ENCODE measurements at places on chromosomes 16 and 17.

DNA sequence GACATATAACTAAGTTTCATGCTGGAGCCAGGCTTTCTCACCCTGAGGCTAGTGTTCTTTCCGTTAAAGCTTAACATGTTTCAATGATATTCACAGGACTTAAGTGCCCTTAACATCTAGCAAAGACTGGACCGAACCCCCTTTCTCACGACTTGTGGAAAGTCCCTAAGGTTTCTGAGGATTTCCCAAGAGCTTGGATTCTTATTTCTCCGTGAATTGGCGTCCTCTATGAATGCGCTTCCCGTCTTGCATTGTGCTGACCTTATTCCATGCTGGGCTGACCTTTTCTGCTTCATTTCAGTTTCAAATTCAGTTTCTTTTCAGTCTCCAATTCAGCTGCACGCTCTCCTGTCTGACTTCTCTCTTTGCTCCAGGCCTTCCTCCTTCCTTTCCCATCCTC lies 206.4 kb downstream of the HS3ST3A1 start:
- DNase-seq, result no peak

DNA sequence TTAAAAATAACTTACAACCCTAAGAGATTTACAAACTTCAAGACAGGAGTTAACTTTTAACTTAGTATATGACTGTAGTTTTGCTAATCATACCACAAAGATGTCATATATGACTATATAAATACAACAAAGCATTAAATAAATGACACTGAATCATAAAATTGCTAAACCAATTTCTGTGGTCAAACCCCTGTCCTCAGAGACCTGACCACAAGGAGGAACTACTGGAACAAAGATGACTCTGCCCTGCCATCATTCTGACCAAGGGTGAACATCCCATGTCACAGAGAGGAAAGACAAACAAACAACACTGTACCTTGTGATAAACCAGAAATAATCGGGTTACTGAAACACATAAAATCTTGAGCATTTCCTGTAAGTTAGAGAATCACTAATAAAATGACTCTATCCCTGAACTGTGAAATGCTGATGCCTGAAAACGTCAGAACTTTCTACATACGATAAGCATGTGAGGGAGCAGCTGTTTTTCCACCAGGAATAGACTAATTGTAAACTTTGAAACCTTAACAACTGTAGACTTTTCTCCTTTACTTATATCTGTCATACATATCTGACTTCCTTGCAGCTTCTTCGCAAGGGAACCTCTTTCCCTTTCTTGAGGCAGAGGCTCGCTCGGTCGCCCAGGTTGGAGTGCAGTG lies 47.9 kb downstream of the WDR59 start:
- no peak for DNase-seq

DNA sequence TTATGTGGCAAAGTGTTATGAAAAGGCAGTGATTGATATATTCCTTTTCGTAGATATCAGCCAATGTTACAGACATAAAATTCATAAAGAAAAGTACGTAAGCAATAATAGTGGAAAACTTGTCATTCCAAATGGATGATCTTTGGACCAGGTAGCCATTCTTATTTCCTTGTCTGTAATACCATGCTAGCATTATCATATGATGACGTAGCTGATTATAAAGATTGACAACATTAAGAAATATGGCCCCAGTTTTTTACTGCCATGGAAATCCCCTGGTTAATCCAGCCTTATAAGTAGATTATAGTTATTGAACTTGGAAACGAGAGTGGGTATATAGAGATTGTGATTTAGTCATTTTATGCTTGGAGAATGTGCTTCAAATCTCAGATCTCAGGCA lies 8.8 kb downstream of the TANC2 start:
- DNase-seq, result no peak

DNA sequence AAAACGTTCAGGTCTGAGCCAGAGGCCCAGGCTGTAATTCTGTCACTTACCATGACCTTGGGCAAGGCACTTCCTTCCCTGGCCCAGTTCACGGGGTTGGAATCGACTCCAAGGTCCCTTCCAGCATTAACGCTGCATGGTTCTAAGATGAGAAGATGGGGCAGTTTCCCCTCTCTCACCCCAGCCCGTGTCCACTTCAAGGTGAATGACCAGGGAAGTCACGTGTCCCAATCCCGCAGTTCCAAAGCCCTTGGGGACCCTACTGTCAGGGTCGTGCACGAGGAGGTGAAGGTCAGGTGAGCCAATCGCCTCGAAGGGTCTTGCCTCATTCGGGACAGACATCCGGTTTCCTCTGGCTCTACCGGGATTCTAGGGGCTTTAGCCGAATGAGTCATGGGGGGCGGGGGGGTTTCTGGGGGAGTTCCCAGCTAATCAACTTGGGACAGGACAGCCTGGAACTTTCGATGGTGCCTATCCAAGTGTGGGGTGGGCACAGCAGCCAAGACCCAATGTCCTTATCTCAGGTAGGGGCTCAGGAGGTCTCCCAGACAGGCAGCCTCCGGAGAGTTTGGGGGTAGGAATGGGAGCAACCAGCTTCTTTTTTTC lies 762 bp upstream of the CSF3 start:
- no peak for DNase-seq

- no peak for DNase-seq
Observed at GRCh38 chr17:81424151-81425017, 29.1 kb downstream of the BAHCC1 start.

- no peak for DNase-seq
Observed at GRCh38 chr17:37233036-37233435, 142.7 kb upstream of the C17orf78 start.

GRCh38 chr16:63050391-63050790 lies 1014.2 kb upstream of the CDH8 start:
- no peak for DNase-seq

DNA sequence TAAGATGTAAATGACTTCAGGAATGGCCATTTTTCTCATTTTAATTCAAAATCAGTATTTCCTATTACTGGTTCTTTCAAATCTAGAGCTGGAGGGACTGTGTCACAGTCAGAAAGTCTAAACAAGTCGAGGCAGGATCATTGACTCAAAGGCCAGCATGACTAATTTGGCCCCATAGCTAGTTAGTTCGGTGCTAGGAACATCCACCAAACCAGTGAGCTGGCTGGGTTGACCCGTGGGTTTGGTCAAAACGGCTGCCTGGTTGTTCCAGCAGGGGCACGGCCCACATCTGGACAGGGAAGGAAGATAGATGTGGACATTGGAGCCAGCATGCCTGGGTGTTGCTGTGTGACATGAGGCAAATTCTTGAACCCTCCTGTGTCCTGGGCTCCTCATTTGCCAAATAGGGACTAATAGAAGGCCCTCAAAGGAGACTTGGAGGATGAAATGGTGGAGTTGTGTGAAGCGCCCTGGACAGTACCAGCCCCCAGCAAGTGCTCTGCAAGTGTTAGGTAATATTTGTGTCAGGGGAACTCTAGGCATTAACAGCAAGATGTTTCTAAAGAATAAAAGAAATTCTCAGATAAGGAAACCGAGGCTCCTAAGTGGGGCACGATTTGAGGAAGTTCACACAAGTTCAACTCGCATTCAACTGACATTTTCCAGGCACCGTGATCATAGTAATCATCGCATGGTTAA lies 46.2 kb downstream of the MEOX1 start:
- DNase-seq, result no peak

DNA sequence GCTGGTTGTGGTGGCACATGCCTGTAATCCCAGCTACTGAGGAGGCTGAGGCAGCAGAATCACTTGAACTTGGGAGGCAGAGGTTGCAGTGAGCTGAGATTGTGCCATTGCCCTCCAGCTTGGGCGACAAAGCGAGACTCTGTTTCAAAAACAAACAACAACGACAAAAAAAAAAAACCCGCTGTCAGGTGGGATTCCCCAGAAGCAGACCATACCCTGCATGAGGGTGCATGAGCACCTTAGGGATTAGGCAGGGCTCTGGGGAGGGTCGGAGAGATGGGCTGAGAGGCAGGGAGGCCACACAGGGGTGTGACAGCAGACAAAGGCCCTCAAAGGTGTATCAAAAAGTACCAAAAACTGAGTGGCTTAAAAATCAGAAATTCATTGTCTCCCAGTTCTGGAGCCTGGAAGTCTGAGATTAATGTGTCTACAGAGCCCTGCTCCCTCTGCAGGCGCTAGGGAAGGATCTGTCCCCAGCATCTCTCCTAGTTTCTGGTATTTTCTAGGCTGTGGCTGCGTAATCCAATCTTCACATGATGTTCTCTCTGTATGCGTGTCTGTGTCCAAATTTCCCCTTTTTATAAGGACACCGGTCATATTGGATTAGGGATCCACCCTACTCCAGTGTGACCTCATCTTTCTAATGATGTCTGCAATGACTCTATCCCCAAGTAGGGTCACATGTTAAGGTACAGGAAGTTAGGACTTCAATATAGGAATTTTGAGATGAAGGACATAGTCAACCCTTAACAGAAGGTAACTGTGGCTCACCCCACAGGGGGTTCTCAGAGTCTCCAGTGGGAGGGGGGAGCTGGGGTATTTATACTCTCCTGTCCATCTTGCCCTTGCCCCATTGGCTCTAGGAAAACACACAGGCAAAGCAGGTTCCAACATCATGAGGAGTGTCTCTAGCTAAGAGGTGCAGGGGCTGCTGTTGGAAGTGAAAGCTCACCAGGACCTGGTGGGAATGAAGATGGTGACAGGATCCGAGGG lies 13.6 kb upstream of the TVP23A start:
- no peak for DNase-seq

GRCh38 chr17:49450735-49451134 lies 36.1 kb upstream of the PHB1 start:
- DNase-seq, result no peak

DNA sequence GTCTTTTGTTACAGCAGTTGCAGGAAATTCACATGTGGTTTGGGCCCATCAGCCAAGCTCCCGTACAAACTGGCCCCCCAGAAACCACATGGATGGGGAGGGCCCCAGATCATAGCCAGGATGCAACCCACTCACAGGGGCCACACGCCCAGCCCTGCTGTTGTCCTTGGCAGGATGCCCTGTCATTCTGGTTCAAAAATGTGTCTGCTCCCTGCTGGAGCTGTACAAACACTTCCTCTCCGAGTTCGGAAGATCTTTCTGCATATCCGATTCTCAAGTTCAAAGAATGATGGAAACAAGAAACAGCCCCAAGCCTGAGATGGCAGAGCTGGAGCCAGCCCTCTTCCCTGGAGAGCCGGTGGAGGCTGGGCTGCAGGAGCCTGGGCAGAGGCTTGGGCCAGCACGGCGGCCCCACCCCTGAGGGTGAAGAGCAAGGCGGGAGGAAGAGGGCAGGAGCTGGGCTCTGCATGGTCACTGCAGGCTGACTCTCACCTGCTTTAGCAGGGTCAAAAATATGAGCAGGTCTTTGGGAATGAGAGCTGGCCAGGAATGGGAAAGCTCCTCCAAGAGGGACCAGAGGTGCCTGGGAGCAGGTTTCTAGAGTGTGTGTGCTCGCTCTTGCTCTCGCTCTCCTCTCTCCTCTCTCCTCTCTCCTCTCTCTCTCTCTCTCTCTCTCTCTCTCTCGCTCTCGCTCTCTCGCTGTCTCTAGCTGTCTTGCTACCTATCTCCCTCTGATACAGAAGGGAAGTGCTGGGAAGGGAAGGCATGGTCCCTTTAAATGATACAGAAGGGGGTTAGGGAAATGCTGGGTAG lies 34.7 kb upstream of the ENPP7 start:
- no peak for DNase-seq

- DNase-seq, result no peak
Observed at GRCh38 chr17:78617511-78618061, 40.4 kb upstream of the DNAH17 start.

DNA sequence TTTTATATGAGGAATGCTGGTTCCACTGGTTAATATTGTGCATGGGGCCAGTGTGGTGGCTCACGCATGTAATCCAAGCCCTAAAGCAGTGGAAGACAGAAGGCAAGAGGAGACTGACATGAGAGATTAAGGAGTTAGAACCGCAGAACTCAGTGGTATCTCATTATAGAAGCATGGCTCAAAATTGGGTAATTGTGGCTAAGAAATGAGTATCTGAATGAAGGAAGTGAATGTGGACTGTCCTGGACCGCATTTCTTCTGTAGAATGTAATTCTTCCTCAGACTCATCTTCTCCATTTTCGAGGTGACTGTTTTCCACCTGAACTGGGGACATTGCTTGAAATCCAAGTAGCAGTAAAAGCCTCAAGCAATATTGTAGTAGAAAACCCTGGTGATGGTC lies 42.6 kb upstream of the CDR2 start:
- DNase-seq, result no peak

DNA sequence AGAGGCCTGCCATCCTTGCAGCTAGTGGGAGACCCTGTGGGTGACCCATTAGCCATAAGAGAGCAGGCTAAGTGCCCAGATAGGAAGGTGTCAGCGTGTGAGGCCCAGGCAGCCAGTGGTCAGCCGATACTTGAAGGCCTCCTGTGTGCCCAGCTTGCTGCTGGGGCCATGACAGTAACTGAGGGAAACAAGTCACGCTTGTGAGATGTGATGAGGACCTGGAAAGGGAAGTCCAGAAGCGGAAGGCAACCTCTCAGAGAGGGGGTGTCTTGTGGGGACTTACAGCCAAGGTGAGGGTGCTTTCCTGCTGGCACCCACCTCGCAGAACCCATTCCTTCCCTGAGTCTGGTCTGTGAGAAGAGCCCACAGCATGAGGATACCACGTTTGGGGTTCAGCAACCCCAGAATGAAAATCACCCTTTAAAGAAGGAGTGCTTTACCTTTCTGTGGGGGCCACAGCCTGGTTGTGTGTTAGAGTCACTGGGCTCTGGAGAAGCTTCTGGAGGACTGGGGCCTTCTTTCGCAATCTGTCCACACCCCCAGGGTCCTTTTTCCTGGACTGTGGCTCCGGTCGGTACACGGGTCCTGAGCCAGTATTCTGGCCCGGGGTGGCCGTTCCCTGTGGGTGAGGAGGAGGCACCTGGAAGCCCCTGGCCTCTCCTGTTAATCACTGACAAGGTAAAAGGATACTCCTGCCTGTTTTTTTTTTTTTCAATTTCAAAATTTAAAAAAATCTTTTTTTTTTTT lies 53.9 kb downstream of the PLCG2 start:
- DNase-seq, result no peak

- DNase-seq, result no peak
Observed at GRCh38 chr16:25007284-25007984, 7.7 kb downstream of the ARHGAP17 start.

DNA sequence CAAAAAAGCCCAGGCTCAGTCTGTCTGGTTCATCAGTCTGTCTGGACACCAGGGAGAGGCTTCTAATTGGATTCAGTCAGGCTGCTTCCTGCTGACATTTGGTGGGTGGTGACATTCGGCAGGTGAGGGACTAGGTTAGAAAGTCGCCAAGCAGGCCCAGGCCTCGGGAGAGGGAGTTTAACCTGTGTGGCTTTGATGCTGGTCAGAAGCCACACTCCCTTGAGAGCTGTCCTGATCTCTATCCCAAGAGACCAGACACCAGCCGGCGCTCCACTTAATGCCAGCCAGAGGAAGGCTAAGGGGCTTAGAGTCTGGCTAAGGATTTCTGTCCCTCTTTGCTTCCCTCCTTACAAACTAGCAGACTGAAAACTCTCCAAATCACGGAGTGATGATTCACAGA lies 135.0 kb downstream of the GSG1L start:
- DNase-seq, result no peak

- no peak for DNase-seq
Observed at GRCh38 chr16:89958068-89958467, 9.5 kb downstream of the DEF8 start.

GRCh38 chr16:19008245-19009169 lies 24.8 kb downstream of the TMC7 start:
- DNase-seq, result no peak

Data from stimulated activated CD8-positive, alpha-beta memory T cell treated with anti-CD3 and anti-CD28 coated beads, Interleukin-7, amount 100 ng/mL, for 24 hours (primary cell).